GM23338 (cell line): ENCODE measurements at places on chromosomes 5 and 9. TPM values are rescaled to one million over a fixed set of nuclear protein-coding genes. Genes with fewer than 3 reads are reported as not detected.

DNA sequence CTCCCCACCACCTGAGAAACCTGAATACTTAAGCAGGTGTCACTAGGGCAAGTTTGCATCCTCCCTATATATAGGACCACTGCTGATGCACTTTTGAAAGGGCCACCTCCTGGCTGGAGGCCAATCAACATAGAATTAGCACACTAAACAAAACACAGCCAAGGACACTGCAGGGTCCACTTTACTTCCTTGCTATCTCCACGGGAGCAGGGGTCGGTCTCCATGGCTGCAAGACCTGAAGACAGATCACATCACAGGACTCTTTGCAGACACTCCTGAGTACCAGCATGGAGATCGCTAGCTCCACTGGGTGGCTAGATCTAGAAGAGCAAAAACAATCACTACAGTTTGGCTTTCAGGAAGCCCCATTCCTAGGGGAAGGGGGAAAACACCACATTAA lies 72.3 kb downstream of the C9orf153 start:
- peak; percentile 69 for DNase-seq

DNA sequence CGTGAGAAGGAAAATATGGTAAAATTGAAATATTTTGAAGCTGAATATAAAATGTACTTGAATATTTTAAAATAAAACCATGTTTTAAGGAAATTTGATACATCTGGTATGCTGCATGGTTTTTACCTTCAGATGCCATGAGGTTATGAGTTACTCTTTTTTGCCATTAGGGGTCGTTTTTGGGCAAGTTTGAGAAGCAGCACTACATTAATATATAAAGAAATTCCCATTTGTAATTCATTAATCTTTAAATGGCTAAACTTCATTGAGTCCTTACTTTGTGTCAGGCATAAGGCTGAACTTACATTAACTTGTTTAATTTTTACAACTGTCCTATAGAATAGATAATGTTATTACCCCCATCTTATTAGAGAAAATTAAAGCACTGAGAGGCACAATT lies 152.3 kb downstream of the KDM4C start:
- DNase-seq, result peak; percentile 39

- DNase-seq, result no peak
Observed at GRCh38 chr9:99185934-99186333, 35.8 kb downstream of the ALG2 start.

- peak; percentile 76 for DNase-seq
Observed at GRCh38 chr5:179550511-179551342, at the start of gene RUFY1. Gene RUFY1, plus strand, starts transcription at chr5:179550554. Its CDS starts 16 bp downstream, at chr5:179550570.

DNA sequence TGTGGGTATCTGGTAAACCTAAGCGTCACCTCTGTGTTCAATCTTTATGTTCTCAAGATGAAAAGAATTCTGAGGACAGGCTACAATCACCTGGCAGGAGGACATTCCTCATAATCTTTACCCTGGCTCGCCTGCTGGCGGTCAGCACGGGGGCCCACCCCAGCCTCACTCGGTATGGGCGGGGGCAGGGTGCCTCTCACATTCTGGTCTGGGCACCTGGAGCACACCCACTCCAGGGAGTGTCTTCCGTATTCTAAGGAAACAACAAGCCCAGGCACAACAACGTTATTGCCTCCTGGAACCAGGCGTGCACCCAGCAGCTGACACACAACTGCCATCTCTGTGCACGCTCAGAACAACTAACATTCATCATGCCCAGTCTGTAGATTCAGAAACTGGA lies 179.8 kb downstream of the ROR2 start:
- DNase-seq, result no peak

DNA sequence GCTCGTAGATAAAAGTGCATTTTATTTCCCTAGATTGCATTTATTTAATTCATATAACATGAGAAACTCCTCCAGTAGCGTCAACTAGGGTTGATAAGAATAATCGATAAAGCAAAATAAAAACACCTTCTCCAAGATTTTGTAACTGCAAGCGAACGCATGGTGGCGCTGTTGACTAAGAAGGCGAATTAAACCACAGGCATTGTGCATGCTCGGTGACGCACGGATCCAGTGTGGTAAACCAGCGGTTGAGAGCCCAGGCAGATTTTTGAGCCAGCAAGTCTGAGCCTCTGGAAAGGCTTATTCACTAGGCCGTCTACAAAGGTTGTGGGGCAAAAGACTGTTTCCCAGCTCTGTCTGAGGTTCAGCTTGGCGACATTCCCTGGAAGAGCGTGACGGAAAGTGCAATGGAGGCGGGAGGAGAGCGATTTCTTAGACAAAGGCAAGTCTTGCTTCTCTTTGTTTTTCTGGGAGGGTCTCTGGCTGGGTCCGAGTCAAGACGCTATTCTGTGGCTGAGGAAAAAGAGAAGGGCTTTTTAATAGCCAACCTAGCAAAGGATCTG lies at the start of gene PCDHB3:
TSS of gene PCDHB3 (plus strand) at position 231 of the 563 bp plus-strand sequence. CDS start at position 408, 177 bp downstream.
- peak; percentile 96 for DNase-seq

DNA sequence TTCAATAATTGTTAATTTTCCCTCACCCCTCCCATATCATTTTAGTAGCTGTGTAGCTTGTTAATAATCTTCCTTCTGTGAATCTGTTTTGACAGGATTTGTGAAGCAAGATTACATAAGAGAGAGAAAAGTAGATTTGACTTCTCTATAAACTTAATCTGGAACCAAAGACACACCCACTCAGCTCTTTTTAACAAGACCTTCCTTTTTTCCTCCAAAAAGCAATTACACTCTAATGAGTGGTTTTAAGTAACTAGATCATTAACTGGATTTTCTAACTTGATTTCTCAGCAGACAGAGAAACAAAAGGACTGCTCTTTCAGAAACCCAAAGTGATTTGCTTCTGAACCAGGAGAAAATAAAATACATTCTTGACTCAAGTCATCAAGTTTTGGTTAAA lies 21.9 kb downstream of the RFK start:
- DNase-seq, result no peak

GRCh38 chr5:135596788-135597187 lies 18.0 kb upstream of the CXCL14 start:
- DNase-seq, result no peak

DNA sequence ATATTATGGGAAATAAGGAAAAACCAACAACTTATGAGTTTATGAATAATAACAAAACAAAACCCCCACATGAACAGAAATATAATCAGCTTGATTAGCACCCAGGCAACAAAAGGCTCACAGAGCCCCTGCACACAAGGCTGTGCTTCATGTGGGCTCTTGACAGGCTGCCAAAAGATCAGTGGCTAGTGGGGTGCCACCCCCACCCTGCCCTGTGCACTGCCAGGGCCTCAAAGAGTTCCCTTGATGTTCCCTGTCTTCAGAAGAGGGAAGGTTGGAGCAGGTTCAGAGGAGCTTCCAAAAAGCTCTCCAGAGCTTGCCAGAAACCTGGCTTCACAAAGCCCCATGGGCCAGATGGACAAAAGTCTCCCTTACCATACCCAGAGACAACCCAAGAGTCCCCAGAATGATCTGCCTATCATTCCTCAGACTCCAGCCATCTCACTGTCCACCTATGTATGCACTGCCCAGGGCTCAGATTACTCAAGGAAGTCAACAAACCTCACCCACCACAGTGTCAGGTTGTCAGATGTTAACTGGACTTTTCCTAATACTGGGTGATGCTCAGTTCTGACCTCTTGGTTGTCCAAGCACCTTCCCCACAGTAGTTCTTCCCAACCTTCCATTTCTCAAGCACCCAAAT lies 87.5 kb downstream of the SIL1 start:
- no peak for DNase-seq

GRCh38 chr9:119788921-119789320 lies 419.7 kb upstream of the BRINP1 start:
- DNase-seq, result no peak

GRCh38 chr9:88312045-88312444 lies 76.2 kb upstream of the SPIN1 start:
- DNase-seq, result no peak

GRCh38 chr5:154826-155225 lies 36.5 kb upstream of the LRRC14B start:
- DNase-seq, result no peak

DNA sequence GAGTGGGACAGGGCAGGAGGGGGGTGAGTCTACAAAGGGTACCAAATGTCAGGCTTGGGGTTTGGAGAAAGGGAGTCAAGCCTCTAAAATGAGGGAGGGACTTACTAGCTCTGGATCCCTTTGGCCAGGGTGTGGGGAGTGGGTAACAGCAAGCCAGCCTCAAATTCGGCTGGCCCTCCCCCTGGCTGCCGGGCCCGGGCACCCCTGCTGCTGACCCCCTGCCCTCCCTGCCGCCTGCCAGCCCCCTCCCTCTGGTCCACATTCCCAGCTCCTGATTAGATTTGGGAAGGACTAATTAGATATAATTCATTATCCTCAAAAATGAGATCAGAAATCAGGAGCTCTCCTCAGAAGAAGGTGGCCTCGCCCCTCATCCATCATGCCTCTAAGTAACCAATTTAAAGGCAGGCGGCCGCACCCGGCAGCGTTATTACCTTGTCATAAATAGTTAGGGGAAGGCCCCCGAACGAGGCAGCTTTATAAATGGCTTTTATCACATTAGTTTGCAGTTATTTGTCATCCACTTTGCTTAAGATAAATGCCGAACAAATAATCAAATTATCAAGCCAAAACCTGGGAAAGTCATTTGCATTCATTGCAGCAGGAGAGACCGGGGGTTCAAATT lies 44.6 kb downstream of the LMX1B start:
- no peak for DNase-seq

DNA sequence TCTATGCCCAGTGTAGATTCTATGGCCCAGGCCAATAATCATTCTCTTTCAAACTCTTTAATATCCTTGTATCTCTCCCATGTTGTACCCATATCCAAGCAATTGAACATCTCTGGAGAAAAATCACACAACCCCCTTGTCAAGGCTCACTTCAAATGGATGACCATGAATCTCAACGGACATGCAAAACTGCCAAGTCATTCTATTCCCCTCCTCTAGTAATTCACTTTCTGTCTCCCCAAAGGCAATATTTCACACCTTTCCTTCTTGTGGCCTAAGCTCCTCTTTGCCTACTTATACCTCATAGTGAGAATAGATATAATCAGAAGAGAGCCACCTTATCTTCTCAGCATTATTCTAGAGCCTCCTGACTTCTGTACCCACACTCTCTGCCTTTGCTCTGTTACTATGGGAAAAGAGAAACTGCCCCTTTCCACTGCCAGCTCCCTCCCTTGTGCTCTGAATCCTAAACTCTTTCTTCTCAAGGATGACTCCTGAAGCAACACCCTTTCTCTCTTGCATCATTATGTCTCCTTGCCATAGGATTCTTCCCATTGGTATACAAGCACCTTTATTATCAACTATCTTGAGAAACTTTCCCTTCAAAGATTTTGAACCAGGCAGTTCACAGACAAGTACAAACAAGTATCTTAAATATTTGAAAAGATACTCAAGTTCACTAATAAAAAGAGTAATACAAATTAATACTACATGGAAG lies 66.1 kb downstream of the RPS23 start:
- no peak for DNase-seq

DNA sequence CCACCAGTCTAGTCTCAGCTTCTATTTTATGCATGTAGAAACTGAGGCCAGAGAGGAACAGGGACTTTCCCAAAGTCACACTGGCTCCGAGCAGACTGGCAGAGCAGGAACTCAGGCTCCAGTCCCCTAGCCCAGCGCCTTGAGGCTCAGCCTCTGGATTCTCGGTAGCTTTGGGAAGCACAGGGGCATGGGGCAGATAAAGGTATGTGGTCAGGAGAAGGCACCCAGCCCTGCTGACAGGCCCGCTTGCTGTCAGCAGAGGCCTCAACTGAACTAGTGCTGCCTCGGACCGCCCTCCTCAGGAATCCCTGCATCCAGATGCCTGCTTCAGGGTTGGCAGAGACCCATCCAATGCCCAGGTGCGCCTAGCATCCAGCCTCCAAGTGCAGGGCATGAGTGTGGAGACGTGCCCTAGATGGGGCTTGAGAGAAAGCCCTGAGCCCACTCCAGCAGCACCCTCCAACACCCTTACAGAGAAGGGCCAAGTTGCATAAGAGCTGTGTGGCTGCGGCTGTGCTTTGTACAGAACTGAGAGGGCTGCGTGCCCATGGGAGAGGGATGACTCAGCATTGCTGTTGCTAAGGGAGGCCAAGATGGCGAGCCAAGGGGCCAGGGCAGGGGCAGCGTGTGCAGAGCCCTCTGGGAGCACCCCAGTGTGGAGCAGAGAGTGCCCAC lies 168.6 kb downstream of the MACROH2A1 start:
- DNase-seq, result no peak

DNA sequence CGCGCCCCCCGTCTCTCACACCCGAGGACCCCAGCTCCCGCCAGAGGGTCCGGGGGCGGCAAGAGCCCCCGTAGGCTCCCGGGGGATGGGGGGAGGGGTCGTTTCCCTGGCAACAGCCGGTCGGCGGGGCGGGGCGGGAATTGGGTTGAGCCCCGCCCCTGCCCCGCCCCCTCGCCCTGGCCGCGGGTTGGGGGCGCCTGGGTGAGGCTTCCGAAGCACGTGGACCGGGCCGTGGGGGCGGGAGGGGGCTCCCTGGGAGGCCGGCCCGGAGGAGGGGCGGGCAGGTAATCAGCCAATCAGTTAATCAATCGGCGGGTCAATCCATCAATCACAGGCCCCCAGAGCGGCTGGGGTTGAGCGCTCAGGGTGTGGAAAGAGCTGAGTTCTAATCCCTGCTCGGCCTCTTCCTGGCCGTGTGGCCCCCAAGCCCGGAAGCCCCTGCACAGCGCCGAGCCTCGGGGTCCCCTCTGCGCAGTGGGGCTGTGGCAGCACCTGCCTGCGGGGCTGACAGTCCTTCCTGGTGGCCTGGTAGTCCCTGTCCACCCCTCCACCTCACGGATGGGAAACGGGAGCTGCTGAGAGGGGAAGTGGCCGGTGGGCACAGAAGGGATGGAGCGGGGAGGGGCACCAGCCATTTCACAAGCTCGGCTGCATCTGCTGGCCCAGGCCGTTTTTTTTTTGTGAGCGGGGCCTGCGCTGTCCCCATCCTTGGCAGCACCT lies 174.2 kb upstream of the IER5L start:
- DNase-seq, result peak; percentile 88

DNA sequence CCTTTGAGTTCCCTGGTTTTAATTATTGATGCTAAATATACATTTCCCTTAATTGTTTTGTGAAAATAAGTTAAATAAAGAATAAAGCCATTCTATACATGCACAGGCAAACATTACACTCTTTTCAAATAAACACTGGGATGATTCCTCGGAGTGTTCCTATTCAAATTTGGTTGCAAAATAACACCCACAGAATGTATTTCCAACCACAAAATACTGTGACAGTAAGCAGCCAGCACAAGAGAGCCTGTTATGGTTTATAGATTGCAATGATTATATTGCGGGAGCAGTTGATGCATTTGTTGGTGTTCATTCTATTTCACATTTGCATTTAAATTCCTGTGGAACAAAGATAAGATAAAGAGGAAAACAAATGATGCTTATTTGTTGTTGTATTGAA lies 632.6 kb upstream of the WWC1 start:
- no peak for DNase-seq

Gene PCDHGB4
- 13.0 and 16.6 TPM in 2 replicates for total RNA-seq

Gene CDHR2
- total RNA-seq, result not detected in 2 replicates

Gene DNAJC18
- total RNA-seq, result 14.2 and 18.9 TPM in 2 replicates

Gene GDNF
- total RNA-seq, result 0.17 TPM in 1 of 2 replicates, not detected in the other

Gene NRG2
- 0.70 and 1.3 TPM in 2 replicates for total RNA-seq

Gene SPATA31C2
- 0.12 and 0.35 TPM in 2 replicates for total RNA-seq

Gene SV2C
- total RNA-seq, result 0.07 and 0.12 TPM in 2 replicates

Gene FAM151B
- total RNA-seq, result 3.1 TPM in 1 of 2 replicates, not detected in the other

Gene FST
- total RNA-seq, result 7.6 and 8.0 TPM in 2 replicates
